Neural progenitor cell (in vitro differentiated cells): ENCODE measurements at places on chromosomes 6 and 20. TPM values are rescaled to one million over a fixed set of nuclear protein-coding genes. Genes with fewer than 3 reads are reported as not detected.

GRCh38 chr6:27239258-27239657, 8.2 kb upstream of the PRSS16 start:
- H3K4me3 ChIP-seq, result peak overlapping the region; percentile 50
- no peak overlapping the region for H3K27ac ChIP-seq
- H3K4me1 ChIP-seq, result no peaks in the 10 kb centered on the region
- H3K27me3 ChIP-seq, result peaks cover 68% of the 10 kb centered on the region

DSTN gene
- 107 and 158 TPM in 2 replicates for total RNA-seq

DNA sequence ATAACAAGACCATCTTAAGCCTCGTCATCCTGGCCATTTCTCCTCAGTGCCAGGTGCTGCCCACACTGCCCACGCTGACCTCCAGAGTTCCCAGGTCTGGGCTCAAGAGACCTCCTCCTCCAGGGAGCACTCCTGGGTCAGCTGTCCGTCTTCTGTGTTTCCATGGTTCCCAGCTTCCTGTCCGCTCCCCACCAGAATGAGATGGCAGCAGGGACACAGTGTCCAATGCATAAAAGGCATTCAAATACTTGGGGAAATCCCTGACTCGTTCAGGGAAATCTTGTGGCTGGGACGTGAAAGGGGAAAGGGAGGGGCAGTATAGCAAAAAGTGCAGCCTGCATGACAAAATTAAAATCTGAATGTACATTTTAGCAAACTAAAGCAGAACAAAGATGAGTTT, 54.3 kb downstream of the SLC23A2 start:
- H3K4me1 ChIP-seq, result no peaks in the 10 kb centered on the region
- H3K36me3 ChIP-seq, result no peaks in the 10 kb centered on the region
- H3K27ac ChIP-seq, result no peak overlapping the region
- no peaks in the 10 kb centered on the region for H3K27me3 ChIP-seq

DNA sequence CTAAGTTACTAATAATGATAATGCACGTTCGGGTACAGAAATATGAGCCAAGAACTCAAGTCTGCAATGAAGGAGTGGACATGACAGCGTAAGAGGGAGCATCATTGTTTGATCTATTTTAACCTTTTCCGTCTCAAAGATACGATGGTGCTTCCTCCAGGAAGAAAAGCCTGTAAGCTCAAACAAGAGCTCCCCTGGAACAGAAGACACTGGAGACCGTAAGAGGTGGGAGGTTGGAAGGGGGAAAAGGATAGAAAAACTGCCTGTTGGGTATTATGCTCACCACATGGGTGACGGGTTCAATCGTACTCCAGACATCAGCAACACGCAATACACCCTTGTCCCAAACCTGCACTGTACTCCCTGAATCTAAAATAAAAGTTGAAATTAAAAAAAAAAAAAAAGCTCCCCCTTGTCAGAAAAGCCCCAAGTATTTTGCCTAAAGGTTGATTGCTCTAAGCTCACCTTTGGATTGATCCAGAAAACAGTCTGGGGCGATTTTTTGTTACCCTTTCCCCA, 180.5 kb downstream of the TRIM27 start:
- no peaks in the 10 kb centered on the region for H3K4me1 ChIP-seq
- peak overlapping the region; percentile 60 for H3K4me3 ChIP-seq
- H3K36me3 ChIP-seq, result no peaks in the 10 kb centered on the region

- no peak for DNase-seq
- H3K27me3 ChIP-seq, result no peaks in the 10 kb centered on the region
- no peak overlapping the region for H3K4me3 ChIP-seq
- H3K4me1 ChIP-seq, result peaks cover 6% of the 10 kb centered on the region
Measured at GRCh38 chr6:39855356-39855995, 63.3 kb downstream of the DAAM2 start.

GRCh38 chr6:134341999-134342567, 24.2 kb upstream of the SGK1 start:
- no peaks in the 10 kb centered on the region for H3K36me3 ChIP-seq
- H3K4me3 ChIP-seq, result no peak overlapping the region
- no peak overlapping the region for H3K27ac ChIP-seq
- no peaks in the 10 kb centered on the region for H3K4me1 ChIP-seq

DNA sequence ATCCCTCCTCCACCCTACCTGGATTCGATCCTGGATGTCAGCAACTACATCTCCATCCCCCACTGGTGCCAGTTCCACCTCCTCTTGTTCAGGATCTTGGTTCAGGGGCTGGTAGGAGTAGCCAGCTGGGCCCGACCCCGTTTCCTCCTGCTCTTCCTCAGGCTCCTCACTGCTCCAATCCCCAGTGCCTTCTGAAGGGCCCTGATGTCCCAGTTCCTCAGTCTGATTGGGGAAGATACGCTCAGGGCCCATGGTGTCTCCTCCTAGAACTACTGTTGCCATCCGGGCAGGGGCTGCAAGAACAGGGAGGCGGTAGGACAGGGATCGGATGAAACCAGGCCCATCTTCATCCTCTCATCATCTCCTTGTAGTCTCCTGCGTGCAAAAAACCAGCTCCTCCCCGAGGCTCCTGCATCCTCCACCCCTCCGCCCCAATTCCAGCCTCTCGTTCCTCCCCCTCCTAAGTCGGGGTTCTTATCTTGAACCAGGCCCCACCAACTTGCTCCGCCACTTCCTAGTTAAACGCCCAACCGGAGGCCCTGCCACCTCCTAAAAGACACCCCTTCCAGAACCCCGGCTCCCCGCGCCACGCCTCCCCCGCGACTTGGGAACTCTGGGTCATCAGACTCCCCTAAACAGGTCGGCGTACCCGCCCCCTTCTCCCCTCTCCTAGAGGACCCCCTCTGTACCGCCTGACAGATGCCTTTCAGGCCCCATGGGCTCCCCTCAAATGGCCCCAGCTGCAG, 476 bp downstream of the MEA1 start:
- H3K27me3 ChIP-seq, result no peaks in the 10 kb centered on the region
- no peak overlapping the region for H3K27ac ChIP-seq
- DNase-seq, result no peak

- H3K36me3 ChIP-seq, result no peaks in the 10 kb centered on the region
- DNase-seq, result no peak
- H3K4me1 ChIP-seq, result peaks cover 12% of the 10 kb centered on the region
- no peaks in the 10 kb centered on the region for H3K27me3 ChIP-seq
- H3K27ac ChIP-seq, result no peak overlapping the region
- no peak overlapping the region for H3K4me3 ChIP-seq
Measured at GRCh38 chr6:164007881-164008280, 593.4 kb downstream of the QKI start.

DNA sequence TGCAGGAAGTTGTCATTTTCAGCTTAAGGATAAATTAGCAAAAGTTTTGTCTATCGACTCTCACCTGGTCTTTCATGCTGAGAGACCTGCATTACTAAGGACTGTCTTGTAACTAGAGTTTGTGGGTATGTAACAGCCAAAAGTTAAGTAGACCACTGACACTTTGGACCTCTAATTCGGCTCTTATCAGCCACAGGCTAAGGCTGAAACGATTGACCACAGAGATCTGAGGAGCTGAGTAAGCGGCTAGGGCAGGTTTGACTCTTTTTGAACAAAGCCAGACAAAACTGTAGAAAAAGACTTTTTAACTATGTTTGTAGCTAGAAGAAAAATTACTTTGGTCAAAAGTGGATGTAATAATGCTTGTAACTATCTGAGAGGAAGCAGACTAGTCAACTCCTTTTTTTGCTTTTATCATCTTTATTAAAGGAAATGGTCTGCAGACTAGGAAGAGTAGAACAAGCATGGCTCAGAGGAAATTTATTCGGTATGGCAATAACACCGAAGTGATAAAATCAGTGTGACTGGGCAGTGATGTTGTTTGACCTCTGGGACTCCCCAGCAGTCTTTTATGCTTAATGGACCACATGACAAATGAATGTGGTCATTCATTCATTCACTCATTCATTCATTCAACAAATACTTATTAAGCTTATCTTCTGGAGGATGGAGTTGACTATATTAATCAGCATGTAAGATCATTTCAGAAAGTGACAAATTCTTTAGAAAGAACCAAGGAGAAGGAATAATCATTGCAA, 725.0 kb upstream of the HS3ST5 start:
- H3K36me3 ChIP-seq, result no peaks in the 10 kb centered on the region
- no peaks in the 10 kb centered on the region for H3K27me3 ChIP-seq
- no peak for DNase-seq

VPS16 gene
- 27.6 and 39.6 TPM in 2 replicates for total RNA-seq

DNA sequence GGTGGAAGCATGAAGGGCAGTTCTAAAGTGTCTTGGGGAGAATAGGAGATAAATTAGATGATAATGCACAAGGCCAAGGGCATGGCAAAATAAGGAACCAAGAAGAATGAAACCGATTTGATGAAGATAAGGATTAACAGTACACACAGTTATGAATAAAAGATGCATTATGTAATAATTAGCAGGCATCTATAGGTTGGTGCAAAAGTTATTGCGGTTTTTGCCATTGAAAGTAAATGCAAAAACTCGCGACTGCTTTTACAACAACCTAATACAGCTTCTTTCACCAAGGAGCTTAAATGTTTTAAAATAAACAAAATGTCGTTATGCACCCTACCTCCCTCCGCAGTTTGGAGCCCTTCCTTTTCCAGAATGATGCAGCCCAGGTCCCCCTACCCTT, 29.0 kb downstream of the MAS1 start:
- H3K4me3 ChIP-seq, result no peak overlapping the region
- H3K4me1 ChIP-seq, result no peaks in the 10 kb centered on the region
- DNase-seq, result no peak
- H3K36me3 ChIP-seq, result no peaks in the 10 kb centered on the region

- no peak overlapping the region for H3K4me3 ChIP-seq
- no peaks in the 10 kb centered on the region for H3K27me3 ChIP-seq
- H3K36me3 ChIP-seq, result no peaks in the 10 kb centered on the region
- H3K27ac ChIP-seq, result no peak overlapping the region
Measured at GRCh38 chr20:57546956-57547649, 13.8 kb upstream of the PCK1 start.

HTR1E gene
- total RNA-seq, result not detected in 2 replicates

DNA sequence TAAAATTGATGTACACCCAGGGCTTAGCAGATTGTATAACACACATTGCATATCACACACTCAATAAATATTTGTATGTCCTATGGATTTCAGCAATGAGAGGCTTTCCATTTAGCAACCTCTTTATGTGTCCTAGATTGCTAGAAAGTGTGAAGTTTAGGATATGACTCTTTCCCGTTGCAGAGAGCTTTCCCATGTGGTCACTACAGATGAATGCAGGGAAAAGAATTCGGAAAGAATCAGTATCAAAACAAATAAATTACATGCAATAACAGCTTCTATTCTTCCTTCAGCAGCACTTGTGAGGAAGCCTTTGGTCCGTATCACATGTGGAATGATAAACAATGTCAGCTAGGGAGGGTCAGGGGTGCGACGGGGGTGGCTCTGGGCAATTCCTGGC, 870.1 kb downstream of the C6orf118 start:
- H3K27me3 ChIP-seq, result no peaks in the 10 kb centered on the region
- H3K27ac ChIP-seq, result no peak overlapping the region
- H3K36me3 ChIP-seq, result no peaks in the 10 kb centered on the region
- DNase-seq, result no peak

RBPJL gene
- not detected in 2 replicates for total RNA-seq

GRCh38 chr20:62476056-62476838, 452 bp upstream of the GATA5 start:
- H3K4me1 ChIP-seq, result peaks cover 14% of the 10 kb centered on the region
- peak overlapping the region; percentile 49 for H3K4me3 ChIP-seq

MOG gene
- not detected in 2 replicates for total RNA-seq

LY6G6C gene
- not detected in 2 replicates for total RNA-seq

DNA sequence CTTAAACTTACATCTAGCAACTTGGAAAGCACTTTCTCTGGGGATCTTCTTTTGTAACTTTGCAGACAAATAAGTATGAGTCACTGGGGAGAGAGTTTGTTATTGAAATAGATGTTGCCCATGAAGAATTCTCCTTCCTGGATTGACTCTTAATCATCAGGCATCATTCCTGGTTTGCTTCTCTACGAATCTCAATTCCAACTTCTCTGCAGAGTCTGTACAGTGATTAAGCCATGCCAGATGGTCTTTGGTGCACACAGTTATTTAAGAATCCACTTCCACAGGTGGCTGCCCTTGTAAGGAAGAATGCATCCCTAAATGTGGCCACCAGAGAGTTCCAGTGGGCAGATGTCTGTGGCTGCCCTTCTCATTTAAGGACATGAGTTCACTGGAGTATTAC, 25.7 kb downstream of the MYCT1 start:
- no peak overlapping the region for H3K27ac ChIP-seq
- no peaks in the 10 kb centered on the region for H3K4me1 ChIP-seq
- no peak for DNase-seq
- no peaks in the 10 kb centered on the region for H3K36me3 ChIP-seq

DNA sequence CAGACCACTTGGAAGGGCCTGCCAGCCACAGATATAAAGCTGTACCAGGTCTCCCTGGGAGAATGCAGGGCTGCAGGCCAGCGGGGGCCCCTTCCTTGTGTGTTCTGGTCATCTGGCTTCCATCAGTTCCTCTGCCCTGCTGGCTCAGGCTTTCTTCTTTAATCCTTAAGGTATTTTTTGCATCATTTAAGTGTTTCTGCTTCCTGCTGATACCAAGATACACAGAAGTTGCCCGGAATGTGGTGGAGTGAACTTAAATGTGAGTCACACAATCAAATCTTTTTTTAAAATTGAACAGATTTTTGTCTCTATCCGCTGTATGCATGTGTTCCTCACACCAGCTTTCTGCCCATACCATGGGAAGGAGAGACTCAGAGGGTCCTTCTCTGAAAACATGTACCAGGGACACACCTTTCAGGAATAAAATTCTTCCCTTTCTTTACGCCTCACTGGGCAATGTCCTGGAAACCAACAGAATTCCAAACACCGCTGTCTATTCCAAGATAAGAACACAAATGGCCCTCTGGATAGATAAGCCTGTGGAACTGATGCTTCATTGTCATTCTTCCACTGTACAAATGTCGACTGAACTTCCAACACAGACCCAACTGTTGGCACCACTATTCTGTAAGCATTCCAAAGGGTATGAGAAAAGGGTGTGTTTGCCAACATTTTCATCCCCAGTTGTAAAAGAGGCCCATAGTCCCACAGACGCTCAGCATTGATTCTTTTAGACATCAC, 206.2 kb upstream of the MYLIP start:
- H3K4me3 ChIP-seq, result no peak overlapping the region
- DNase-seq, result no peak
- no peaks in the 10 kb centered on the region for H3K27me3 ChIP-seq
- H3K4me1 ChIP-seq, result no peaks in the 10 kb centered on the region
- no peaks in the 10 kb centered on the region for H3K36me3 ChIP-seq

DNA sequence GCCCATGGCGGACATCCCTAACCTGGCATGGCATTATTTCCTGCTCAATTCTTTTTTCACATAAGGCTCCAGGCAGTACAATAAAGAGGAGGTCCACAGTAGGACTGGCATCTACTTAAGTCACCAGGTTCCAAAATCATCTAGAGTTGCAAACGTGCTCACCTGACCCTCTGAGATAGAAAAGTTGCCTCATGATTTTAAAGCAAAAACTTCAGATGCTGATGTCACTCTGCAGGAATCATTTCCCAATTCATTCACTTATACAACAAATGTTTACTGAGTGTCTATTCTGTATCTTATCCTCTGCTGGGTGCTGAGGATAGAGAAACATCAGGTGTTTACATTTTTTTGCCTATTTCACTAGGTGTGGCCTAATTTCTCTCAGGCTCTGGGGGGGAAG, 2.2 kb downstream of the ADGRF4 start:
- H3K4me3 ChIP-seq, result no peak overlapping the region
- H3K27ac ChIP-seq, result no peak overlapping the region
- no peaks in the 10 kb centered on the region for H3K27me3 ChIP-seq
- no peaks in the 10 kb centered on the region for H3K36me3 ChIP-seq
- H3K4me1 ChIP-seq, result no peaks in the 10 kb centered on the region
- DNase-seq, result no peak

FAM209B gene
- total RNA-seq, result not detected in 2 replicates

GRCh38 chr6:156256161-156256560, 521.0 kb upstream of the ARID1B start:
- H3K27ac ChIP-seq, result no peak overlapping the region
- H3K36me3 ChIP-seq, result no peaks in the 10 kb centered on the region
- peaks cover 14% of the 10 kb centered on the region for H3K4me1 ChIP-seq
- no peaks in the 10 kb centered on the region for H3K27me3 ChIP-seq
- DNase-seq, result no peak

KCNG1 gene
- total RNA-seq, result 2.2 and 11.4 TPM in 2 replicates
